Activated T-helper 1 cell treated with Interleukin-2 at 50 U/mL for 16 hours (primary cell): ENCODE measurements at places on chromosomes 2 and 18.

DNA sequence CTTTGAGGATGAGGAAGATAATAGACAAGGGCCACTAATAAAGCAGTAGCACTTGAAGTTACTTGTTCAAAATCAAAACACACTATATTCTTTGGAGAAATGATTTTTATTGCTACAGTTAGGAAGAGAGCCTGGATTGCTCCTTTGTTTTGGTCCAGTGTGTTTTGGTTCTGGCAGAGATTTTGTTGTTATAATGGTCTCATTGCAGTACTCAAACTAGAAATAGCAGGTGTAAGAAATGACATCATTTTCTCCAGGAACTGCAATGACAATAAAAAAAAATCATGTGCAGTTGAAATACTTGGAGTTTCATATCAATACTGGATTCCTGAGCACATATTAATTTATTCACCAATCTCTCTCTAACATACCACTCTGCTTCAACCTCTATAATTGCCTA, 490.3 kb downstream of the CCDC85A start:
- DNase-seq: no peak

GRCh38 chr2:196266855-196267254, 95.5 kb upstream of the STK17B start:
- no peak for DNase-seq

DNA sequence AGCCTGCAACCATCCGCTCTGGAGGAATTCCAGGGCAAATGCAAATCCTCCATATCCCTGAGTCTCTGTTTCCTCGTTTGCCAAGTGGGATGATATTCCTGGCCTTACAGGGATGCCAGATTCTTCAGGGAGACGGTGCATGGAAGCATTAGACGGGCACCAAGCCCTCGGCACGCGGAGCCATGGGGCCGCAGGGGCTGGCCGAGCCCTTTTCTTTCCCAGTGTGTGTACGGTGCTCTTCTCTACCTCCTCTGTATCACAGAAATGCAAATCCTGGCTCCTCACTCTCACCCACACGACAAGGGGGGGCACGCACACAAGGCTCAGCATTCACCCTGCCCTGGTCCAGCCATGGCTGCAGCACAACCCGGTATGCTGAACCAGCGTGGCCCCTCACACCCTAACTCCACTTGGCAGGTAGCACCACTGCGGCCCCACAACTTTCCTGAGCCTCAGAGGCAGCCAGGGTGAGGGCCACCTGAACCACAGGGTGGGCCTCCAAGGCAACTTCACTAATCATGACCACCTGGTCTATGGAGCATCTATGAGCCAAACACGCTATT, 64.1 kb upstream of the SALL3 start:
- no peak for DNase-seq

DNA sequence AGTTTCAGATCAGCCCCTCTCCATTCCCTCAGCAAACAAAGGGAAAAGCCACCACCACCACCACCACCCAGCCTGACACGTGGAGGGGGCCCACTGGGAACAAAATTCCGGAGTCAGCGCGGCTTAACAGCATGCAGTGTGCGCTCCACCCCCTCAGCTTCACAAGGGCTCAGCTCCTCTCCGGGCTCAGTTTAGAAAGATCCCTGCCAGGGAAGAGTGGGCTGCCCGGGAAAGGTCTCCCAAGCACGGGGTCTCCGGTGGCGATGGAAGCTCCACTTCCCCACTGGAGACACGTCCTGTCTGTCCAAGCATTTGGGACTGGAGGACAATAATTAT, 55.7 kb downstream of the SNORC start:
- no peak for DNase-seq

- DNase-seq: no peak
These were observed 313.2 kb upstream of the ETAA1 start for GRCh38 chr2:67083951-67084350.
